ENCODE measurements at places on chromosomes 12 and 14. TPM values are rescaled to one million over a fixed set of nuclear protein-coding genes. Genes with fewer than 3 reads are reported as not detected.
A peak's percentile ranks its signal among the peaks of the same experiment; 100 is the strongest.

DNA sequence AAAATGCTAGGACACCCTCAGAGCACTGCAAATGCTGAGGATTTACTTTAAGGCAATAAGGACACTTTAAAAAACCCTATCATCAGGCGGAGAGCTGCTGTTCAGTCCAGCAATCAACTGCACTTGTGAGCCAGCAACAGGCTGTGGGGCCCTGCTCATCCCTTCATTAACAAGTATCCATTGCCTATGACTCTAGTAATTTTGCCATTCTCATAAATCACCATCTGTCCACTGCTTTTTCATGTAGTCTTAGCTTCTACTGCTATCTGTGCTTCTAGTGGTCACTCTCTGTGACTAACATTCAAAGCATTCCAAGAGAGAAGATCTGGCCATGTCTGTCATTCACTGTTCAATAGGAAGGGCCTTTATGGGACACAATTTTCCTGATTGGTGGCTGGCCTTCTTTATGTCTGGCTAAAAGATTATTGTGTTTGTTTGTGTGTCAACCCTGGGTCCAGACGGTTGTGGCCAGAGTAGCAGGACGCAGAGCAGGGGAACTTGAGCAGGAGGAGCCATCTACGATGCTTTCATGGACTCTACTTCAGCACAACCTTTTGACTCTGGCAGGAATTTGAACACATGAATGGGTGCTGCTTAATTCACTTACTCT, 3.6 kb upstream of the KRAS start:
- H3K36me3 ChIP-seq: no peaks in the 10 kb centered on the region
- H3K27ac ChIP-seq: no peak overlapping the region
- H3K27me3 ChIP-seq: no peaks in the 10 kb centered on the region
- no peak overlapping the region for H3K4me3 ChIP-seq
- H3K4me1 ChIP-seq: peaks cover 13% of the 10 kb centered on the region

DNA sequence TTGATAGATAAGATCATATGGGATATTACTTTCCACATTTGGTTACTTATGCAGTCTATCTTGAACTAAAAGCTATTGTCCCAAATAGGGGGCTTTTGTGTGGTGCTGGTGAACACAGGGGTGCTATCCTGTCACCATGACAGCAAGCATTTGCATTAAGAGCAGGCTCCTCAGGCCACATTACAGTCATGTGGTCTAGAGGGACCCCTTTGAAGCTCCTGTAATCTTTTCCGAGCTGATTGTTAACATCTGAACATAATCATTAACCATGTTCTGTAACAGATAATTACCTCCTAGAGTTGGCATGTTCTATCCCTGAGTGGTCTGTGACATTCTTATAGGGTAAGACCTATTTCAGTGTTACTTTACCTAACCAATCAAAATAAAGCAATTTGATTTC, 178.8 kb downstream of the KTN1 start:
- H3K27me3 ChIP-seq: no peaks in the 10 kb centered on the region
- DNase-seq: no peak
- no peak overlapping the region for H3K27ac ChIP-seq
- H3K4me1 ChIP-seq: no peaks in the 10 kb centered on the region
- H3K36me3 ChIP-seq: no peaks in the 10 kb centered on the region
- no peak overlapping the region for H3K4me3 ChIP-seq

DNA sequence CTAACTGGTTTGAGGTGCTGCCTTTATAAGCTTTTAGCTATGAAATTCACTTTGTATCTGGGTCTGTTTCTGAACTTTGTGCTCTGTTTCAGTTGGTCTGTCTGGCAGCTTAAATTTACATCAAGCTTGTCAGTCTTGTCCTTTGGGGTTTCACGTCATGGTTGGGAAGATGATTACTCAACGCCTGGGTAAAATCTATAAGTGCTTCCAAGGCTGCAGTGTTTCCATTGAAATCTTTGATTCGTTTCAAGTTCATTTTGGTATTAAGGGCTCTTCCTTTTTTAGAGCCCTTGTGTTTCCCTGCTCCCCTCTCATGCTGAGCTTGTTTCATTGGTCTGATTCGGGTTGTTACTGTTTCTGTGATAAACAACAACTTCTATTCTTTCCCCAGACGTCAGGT, 58.2 kb downstream of the FBXW8 start:
- no peaks in the 10 kb centered on the region for H3K4me1 ChIP-seq
- no peak overlapping the region for H3K4me3 ChIP-seq
- no peak overlapping the region for H3K27ac ChIP-seq
- no peaks in the 10 kb centered on the region for H3K36me3 ChIP-seq
- H3K27me3 ChIP-seq: no peaks in the 10 kb centered on the region

DNA sequence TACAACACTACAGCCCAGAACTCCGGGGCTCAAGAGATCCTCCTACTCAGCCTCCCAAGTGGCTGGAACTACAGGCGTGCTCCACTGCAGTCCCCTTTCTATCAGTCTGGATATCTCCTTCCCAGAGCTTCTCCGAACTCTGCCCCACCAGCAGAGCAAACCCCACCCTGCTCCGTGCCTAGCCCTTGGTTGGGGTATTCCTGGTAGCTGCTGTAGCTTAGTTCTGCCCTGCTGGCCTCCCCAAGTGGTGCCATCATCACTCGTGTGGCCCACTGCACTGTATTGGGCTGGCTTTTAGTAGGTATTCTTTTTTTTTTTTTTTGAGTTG, 9.5 kb downstream of the HSP90AA1 start:
- H3K27ac ChIP-seq: no peak overlapping the region
- no peaks in the 10 kb centered on the region for H3K27me3 ChIP-seq
- H3K4me1 ChIP-seq: peaks cover 8% of the 10 kb centered on the region
- H3K4me3 ChIP-seq: no peak overlapping the region
- no peak for DNase-seq

DNA sequence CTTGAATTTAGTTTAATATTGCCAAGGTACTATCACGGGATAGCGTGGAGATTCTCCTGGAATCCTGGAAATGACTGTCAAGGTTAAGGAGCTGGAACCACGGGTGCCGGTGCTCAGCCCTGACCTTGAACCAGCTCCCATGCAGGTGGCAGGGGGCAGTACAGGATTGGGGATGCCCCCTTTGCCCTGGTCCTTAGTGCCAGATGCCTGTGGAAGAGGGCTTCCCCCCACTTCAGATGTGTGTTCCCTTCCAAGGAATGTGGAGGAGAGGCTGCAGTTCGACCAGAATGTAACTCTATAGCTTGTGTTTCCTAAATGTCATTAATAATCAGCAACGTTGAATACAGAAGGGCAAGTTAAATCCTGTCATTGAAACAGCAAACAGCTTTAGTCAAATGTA, 258.9 kb downstream of the VRK1 start:
- H3K4me3 ChIP-seq: no peak overlapping the region
- no peak for DNase-seq
- no peak overlapping the region for H3K27ac ChIP-seq
- H3K4me1 ChIP-seq: no peaks in the 10 kb centered on the region
- no peaks in the 10 kb centered on the region for H3K27me3 ChIP-seq
- no peaks in the 10 kb centered on the region for H3K36me3 ChIP-seq

DNA sequence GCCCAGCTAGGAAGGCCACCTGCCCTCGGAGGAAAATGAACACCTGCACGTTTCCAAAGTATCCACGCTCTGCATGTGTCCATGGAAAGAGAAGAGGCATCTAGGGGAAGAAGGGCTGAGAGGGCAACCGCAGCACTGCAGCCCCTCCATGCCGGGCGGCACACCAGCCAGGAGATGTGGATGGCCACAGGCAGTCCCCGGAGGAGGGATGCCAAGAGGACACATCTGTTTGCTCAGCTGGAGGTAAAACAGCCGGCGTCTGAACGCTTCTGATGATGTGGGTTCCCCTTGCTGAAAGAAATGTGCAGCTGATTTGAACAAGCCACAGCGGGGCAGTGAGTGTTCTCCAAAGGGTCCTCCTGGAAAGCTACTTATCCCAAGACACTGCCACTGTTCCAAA, 34.0 kb downstream of the CHGA start:
- no peak for DNase-seq
- no peak overlapping the region for H3K4me3 ChIP-seq
- no peak overlapping the region for H3K27ac ChIP-seq
- H3K27me3 ChIP-seq: no peaks in the 10 kb centered on the region
- peaks cover 8% of the 10 kb centered on the region for H3K4me1 ChIP-seq

- H3K4me3 ChIP-seq: no peak overlapping the region
- H3K4me1 ChIP-seq: no peaks in the 10 kb centered on the region
- no peaks in the 10 kb centered on the region for H3K36me3 ChIP-seq
- H3K27me3 ChIP-seq: no peaks in the 10 kb centered on the region
These were observed 58.1 kb downstream of the ETV6 start for GRCh38 chr12:11707535-11707934.

- no peaks in the 10 kb centered on the region for H3K27me3 ChIP-seq
- H3K27ac ChIP-seq: no peak overlapping the region
- H3K4me3 ChIP-seq: no peak overlapping the region
- peaks cover 52% of the 10 kb centered on the region for H3K36me3 ChIP-seq
These were observed 62.4 kb downstream of the MAP4K5 start for GRCh38 chr14:50469982-50470381.

DNA sequence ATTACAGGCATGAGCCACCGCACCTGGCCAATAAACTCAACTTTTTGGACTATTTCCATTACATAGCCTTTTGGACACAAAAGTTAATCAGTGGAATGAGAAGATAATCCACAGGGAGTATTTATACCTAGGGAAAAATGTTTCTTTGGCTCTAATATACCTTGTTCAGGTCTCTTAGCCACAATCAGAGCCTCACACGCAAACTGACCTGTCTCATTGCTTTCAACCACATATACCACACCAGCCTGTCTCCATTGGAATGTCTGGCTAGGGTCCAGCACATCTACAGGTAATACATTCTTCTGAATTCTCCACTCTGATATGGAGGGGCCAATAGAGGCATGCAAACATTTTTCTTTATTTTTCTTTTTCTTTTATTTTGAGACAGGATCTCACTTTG, 3.8 kb upstream of the RBMS2 start:
- H3K4me3 ChIP-seq: no peak overlapping the region
- no peak for DNase-seq
- no peak overlapping the region for H3K27ac ChIP-seq
- no peaks in the 10 kb centered on the region for H3K36me3 ChIP-seq

DNA sequence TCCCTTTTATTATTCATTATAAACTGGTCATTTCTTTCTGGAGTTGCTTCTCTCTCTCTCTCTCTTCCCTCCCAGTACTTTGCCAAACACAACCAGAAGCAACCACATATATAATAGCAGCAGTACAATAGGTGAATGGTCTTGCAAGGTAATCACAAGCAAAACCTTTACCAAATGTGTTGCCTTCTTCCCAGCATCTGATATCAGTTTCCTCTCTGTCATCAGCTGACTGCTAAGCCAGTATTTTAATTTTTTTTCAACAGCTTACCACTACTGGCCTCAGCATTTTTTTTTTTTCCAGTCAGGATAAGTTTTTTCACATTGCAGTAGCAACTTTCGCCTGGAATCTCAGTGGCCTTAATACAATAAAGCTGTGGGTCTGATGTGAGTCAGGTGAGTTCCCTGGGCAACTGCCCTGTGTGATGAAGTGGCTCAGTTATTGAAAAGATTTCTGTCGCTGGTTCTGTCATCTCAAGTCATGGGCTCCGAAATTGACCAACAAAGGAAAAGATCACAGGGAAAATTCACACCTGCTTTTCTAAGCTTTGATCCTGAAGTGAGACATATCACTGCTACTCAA, 282.5 kb upstream of the AMIGO2 start:
- H3K27ac ChIP-seq: peak overlapping the region; percentile 20
- no peaks in the 10 kb centered on the region for H3K27me3 ChIP-seq
- no peak overlapping the region for H3K4me3 ChIP-seq
- H3K36me3 ChIP-seq: no peaks in the 10 kb centered on the region
- H3K4me1 ChIP-seq: no peaks in the 10 kb centered on the region

DNA sequence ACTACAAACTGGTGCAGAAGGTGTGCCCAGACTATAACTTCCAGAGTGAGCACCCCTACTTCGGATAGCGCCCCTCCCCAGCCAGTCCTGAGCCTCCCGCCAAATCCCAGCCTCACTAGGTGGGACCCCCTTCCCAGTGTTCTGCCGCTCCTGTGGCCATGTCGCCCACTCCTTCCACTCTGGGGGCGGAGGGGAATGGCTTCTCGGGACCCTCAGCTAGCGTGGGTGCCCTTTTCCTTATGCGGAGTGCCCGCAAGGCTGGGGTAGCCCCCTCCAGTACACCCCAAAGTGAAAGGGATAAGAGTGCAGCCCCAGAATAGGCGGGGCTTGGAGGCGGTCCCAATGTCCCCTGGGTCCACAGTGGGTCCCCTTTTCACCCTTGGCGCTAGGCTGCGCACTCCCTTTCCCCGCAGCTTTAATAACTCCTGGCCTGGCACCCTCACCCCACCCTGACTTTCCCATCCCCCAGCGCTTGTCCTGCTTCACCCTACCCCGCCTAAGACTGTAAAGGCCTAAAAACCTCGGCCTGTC, 3.8 kb upstream of the SHMT2 start:
- no peak for DNase-seq
- no peak overlapping the region for H3K4me3 ChIP-seq
- peaks cover 57% of the 10 kb centered on the region for H3K27me3 ChIP-seq
- no peak overlapping the region for H3K27ac ChIP-seq

GRCh38 chr12:121949648-121950397, 31.4 kb downstream of the CFAP251 start:
- no peaks in the 10 kb centered on the region for H3K27me3 ChIP-seq
- H3K27ac ChIP-seq: no peak overlapping the region
- DNase-seq: no peak
- H3K4me1 ChIP-seq: no peaks in the 10 kb centered on the region

GRCh38 chr14:24279301-24280186, 8.1 kb upstream of the RABGGTA start:
- H3K27ac ChIP-seq: no peak overlapping the region
- no peak for DNase-seq
- H3K36me3 ChIP-seq: no peaks in the 10 kb centered on the region
- H3K4me1 ChIP-seq: no peaks in the 10 kb centered on the region
- no peak overlapping the region for H3K4me3 ChIP-seq

DNA sequence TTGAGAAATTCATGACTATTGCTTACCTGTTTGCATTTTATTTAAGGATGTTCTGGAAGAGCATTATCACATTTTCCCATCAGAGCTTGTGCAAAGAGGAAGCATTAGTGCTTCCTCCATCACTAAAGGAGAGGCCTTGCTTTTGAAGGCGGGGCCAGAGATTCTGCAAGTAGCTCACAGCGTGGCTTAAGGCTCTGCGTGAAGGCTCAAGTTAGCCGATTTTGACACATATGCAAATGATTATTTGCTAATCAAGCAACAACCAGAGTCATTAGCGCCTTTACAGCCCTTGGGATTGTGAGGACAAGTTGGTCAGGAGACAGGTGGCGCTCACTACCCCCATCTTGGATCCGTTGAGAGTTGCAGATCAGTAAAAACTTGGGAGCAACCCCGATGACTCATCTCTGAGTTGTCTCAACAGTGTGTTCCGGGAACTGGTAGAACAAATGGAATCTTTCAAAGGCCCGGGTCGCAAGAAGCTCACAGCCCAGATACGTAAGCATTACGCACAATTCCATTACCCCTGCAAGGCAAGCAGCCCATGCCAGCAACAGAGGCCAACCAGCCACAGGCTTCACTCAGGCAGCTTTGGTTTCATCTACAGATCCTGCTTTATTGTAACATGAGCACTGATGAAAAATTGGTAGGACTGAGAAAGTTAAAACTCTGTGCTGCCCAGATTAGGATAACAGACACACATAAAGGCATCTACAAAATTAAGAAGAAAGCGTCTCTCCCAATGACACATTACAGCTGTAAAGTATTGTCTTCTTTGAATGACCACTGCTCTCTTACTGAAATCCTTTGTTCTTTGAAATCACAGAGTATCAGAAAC, 34.9 kb upstream of the SPTSSA start:
- peak overlapping the region; percentile 16 for H3K4me3 ChIP-seq
- no peaks in the 10 kb centered on the region for H3K27me3 ChIP-seq
- DNase-seq: peak; percentile 97
- H3K27ac ChIP-seq: peak overlapping the region; percentile 85

Gene CLEC2A
- total RNA-seq: not detected

Gene DEPDC4
- total RNA-seq: 0.82 TPM

Gene SLC7A8
- 9.9 TPM for total RNA-seq

Gene FAM181A
- total RNA-seq: not detected

Gene AQP2
- total RNA-seq: not detected

Data from sigmoid colon (tissue), 7 donors.